CD8-positive, alpha-beta memory T cell (primary cell): ENCODE measurements at places on chromosomes 13 and 19. TPM values are rescaled to one million over a fixed set of nuclear protein-coding genes. Genes with fewer than 3 reads are reported as not detected.

GPR12 gene
- total RNA-seq: not detected

IRF3 gene
- 127 TPM for total RNA-seq

MUC16 gene
- total RNA-seq: 0.02 TPM

LRRC4B gene
- not detected for total RNA-seq

NCCRP1 gene
- total RNA-seq: not detected

SSC5D gene
- total RNA-seq: 1.2 TPM

FXYD5 gene
- total RNA-seq: 295 TPM

GPC5 gene
- total RNA-seq: 0.13 TPM

CEACAM7 gene
- not detected for total RNA-seq

SH2D3A gene
- total RNA-seq: 21.3 TPM

PLEKHJ1 gene
- total RNA-seq: 96.6 TPM

ANKRD10 gene
- 65.4 TPM for total RNA-seq

GRCh38 chr19:18269070-18269723 lies 5.1 kb downstream of the IQCN start:
- H3K27me3 ChIP-seq: no peaks in the 10 kb centered on the region
- H3K27ac ChIP-seq: no peak overlapping the region
- DNase-seq: no peak
- H3K4me3 ChIP-seq: no peak overlapping the region
- peaks cover 4% of the 10 kb centered on the region for H3K4me1 ChIP-seq

GRCh38 chr13:113843063-113843654 lies 20.7 kb downstream of the GAS6 start:
- H3K27ac ChIP-seq: no peak overlapping the region
- no peak for DNase-seq
- H3K27me3 ChIP-seq: no peaks in the 10 kb centered on the region
- no peaks in the 10 kb centered on the region for H3K36me3 ChIP-seq
- no peak overlapping the region for H3K4me3 ChIP-seq

DNA sequence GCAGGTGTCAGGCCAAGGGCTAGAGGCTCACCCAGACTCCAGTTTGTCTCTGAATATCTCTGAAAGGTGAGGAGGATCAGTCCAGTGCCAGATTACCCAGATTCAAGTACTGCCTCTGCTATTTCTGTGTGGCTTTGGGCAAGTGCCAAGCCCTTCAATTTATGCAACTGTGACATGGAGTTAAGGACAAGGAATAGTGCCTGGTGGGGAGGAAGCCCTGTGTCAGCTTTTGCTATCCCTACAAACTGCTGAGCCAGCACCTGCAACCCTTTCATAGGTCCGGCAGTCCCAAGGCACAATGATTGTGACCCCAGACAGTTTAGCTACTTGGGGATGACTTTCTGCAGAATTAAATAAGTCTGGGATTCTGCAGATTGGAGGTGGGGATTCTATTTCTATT lies 123.0 kb downstream of the KL start:
- no peaks in the 10 kb centered on the region for H3K27me3 ChIP-seq
- no peaks in the 10 kb centered on the region for H3K36me3 ChIP-seq
- no peak overlapping the region for H3K4me3 ChIP-seq
- H3K27ac ChIP-seq: no peak overlapping the region

- no peaks in the 10 kb centered on the region for H3K27me3 ChIP-seq
These were observed 200.4 kb downstream of the DLEU7 start for GRCh38 chr13:50643060-50643459.

DNA sequence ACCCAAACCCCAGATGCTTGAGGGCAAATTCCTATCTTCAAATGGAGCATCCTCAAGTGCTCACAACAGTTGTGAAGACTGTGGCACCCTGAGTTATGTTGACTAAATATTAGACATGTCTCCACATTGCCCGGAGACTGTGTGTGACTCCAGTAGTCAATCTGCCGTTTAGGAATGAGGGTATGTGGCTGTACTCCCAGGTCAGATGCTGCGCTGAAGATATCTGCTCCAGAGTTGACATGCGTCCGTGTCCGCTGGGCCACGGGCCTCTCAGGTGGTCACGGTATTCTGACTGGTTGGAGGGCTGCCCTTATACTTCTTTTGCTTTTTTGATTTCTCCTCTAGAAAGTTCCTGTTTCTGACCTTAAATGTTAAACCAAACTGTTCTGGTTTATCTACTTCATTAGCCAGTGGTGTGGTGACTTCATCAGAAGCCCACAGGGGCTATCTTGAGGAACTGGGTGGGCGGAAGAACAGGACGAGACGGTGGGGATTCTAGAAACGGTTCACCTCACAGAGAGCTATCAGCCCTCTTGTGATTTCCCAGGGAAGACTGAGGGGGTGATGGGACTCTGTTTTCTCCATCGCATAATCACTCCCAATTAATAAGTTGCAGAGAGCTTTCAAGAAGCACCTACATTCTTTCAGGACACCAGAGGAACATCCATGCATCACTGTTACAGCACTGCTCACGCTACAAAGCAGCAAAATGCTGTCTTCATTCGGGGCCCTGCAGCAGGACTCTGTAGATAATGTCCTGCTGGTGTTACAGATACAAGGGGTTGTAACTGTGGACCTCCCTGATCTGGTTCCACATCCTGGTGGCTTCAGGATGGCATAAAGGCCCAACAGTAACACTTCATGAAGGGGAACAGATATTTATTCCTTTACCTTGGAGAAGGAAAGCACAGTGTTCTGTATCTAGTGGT lies 1.3 kb upstream of the LCP1 start:
- H3K4me1 ChIP-seq: peaks cover 36% of the 10 kb centered on the region
- no peak for DNase-seq
- no peaks in the 10 kb centered on the region for H3K27me3 ChIP-seq

DNA sequence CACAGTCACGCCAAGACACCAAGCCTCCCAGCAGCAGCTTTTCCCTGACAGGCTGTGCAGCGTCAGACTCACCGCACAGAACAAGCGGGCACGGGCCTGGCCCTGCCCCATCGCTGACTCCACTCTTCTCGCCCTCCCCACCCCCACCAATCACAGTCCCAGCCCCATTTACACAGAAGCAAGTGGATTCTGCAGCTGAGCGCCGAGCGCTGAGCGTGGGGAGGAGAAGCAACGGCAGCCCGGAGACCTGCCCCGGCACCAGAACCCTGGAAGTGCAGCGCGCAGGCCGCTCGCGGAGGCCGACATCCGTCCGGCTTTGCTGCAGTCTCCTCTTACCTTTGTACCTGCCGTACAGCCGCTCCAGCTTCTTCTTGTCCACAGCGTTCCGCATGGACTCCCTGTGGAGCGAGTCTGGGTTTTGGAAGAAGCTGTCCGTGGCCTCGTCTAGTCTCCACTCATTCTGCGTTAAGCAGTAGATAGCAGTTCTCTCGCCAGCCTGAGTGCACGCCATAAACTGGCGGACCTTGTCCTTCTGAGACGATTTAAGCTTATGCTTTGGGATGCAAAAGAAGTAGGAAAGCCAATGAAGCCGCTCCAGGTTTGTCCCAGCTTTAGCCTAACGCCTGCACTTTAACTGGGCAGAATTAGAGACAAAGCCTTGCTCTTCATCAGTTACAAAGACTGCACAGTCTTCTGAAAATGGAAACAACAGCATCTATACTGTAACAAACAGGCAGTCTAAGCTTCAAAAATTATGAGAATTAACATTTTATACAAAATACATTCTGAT lies 6.8 kb downstream of the DCUN1D2 start:
- H3K36me3 ChIP-seq: peaks cover 10% of the 10 kb centered on the region
- H3K4me1 ChIP-seq: peaks cover 9% of the 10 kb centered on the region
- H3K27me3 ChIP-seq: no peaks in the 10 kb centered on the region

DNA sequence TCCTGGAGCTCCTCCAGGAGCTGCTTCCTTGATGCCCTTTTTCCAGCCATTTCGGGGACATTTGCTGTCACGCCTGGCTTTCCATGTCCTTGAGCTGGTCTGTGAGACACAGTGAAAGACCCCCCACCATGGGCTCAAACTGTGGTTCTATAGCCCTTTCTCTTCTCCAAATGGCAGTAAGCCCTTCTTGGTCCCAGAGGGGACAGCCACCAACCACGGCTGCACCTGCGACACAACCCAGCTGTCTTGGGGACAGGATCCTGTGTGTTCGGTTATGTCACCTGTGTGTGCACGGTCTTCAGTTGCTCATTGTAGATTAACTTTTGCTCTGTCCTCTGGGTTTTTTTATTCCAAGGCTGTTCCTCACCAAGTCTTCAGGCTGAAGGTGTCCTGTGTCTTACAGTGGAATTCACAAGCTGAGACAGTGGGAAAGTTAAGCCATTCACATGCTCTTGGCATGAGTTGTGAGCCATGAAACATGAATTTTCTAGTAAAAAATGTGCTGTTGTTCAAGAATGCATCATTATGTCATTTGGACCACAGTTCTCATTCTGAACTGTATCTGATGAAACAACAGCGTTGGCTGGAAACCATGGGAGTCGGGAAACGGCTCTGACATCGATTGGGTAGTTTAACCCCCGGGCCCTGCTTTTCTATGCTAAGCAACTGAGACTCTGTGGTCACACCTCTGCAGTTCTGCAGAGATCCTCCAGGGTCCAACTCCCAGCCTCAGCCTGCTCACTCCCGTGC lies 129.5 kb upstream of the MCF2L start:
- H3K4me3 ChIP-seq: no peak overlapping the region
- no peaks in the 10 kb centered on the region for H3K27me3 ChIP-seq
- H3K36me3 ChIP-seq: peaks cover 10% of the 10 kb centered on the region
- no peak overlapping the region for H3K27ac ChIP-seq
- DNase-seq: no peak
- no peaks in the 10 kb centered on the region for H3K4me1 ChIP-seq

DNA sequence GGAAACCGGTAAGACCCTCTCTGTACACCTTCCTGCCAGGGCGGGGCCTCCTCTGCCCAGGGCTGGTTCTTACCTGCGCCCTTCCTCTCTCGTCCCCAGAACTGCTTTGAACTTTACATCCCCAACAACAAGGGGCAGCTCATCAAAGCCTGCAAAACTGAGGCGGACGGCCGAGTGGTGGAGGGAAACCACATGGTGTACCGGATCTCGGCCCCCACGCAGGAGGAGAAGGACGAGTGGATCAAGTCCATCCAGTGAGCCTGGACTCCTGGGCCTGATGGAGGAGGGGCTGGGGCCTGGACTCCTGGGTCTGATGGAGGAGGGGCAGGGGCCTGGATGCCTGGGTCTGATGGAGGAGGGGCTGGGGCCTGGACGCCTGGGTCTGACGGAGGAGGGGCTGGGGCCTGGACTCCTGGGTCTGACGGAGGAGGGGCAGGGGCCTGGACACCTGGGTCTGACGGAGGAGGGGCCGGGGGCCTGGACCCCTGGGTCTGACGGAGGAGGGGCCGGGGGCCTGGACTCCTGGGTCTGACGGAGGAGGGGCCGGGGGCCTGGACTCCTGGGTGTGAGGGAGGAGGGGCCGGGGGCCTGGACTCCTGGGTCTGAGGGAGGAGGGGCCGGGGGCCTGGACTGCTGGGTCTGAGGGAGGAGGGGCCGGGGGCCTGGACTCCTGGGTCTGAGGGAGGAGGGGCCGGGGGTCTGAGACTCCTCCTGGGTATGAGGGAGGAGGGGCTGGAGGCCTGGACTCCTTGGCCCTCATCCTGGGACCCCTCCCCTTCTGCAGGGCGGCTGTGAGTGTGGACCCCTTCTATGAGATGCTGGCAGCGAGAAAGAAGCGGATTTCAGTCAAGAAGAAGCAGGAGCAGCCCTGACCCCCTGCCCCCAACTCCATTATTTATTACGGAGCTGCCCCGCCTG lies 9.4 kb downstream of the CYTH2 start:
- peaks cover 7% of the 10 kb centered on the region for H3K36me3 ChIP-seq
- H3K27me3 ChIP-seq: no peaks in the 10 kb centered on the region
- H3K4me3 ChIP-seq: no peak overlapping the region

DNA sequence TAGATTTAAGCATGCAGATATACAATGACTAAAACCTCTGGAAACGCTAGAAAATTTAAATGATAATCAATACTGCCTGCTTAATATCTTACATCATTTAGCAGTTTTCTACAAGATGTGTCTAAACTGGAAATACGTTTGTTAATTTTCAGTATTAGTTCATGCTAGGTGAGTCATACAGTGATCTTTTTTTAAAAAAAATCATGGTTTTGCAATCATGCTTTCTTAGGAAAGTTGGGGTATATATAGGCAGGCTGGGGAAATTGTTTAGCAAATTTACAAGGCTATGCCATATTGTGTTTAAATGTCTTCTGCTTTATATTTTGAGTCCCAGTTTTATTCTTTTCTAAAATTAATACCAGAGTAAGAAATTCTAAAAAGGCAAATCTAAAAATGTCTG lies 245.4 kb upstream of the SPRY2 start:
- no peaks in the 10 kb centered on the region for H3K27me3 ChIP-seq
- DNase-seq: no peak
- H3K27ac ChIP-seq: no peak overlapping the region
- no peaks in the 10 kb centered on the region for H3K36me3 ChIP-seq
- H3K4me1 ChIP-seq: no peaks in the 10 kb centered on the region

DNA sequence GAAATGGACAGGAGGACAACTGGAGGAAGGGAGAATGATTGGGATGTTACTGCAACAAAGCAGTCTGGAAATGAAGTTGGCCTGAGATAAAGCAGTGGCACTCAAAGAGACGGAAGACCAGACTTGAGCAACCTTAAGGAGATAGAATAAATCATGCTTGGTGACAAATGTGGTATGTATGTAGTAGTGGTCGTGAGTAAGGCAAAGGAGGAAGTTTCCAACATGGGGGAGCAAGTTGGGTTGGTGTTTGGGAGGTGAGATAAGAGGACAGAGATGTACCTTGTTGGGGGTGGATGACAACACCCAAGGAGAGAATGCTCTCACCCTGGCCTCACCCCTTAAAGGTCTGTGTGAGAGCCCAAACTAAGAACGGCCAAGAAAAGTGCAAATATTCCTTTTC lies 420.5 kb downstream of the DIAPH3 start:
- DNase-seq: no peak
- H3K4me3 ChIP-seq: no peak overlapping the region
- no peaks in the 10 kb centered on the region for H3K36me3 ChIP-seq
- H3K27me3 ChIP-seq: no peaks in the 10 kb centered on the region
- no peaks in the 10 kb centered on the region for H3K4me1 ChIP-seq
- H3K27ac ChIP-seq: no peak overlapping the region

GRCh38 chr19:13149628-13150186 lies 468 bp downstream of the STX10 start:
- DNase-seq: no peak
- H3K27ac ChIP-seq: peak overlapping the region; percentile 91
- peaks cover 12% of the 10 kb centered on the region for H3K4me1 ChIP-seq
- H3K27me3 ChIP-seq: no peaks in the 10 kb centered on the region

DNA sequence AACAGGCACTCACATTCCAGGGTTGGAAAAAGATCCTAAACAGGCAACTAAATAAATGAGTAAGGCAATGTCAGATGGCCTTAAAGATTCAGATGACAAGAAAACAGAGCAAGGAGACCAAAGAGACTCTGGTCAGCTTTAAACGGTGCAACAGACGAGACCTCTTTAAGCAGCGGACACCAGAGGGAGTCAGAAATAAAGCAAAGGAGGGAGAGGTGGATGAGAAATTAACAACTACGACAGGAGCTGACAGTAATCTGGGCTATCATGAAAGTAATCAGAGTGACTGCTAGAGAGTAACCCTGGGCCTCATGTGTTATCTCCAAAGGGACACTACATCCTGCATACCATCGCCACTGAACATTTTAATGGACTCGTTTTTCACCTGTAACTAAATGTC lies 1.1 kb downstream of the ZNF550 start:
- H3K27ac ChIP-seq: no peak overlapping the region
- H3K27me3 ChIP-seq: no peaks in the 10 kb centered on the region
- H3K4me3 ChIP-seq: peak overlapping the region; percentile 85
- peaks cover 15% of the 10 kb centered on the region for H3K4me1 ChIP-seq
- peaks cover 28% of the 10 kb centered on the region for H3K36me3 ChIP-seq
- no peak for DNase-seq
